ENCODE measurements at places on chromosomes 5 and 9.
A peak's percentile ranks its signal among the peaks of the same experiment; 100 is the strongest.

DNA sequence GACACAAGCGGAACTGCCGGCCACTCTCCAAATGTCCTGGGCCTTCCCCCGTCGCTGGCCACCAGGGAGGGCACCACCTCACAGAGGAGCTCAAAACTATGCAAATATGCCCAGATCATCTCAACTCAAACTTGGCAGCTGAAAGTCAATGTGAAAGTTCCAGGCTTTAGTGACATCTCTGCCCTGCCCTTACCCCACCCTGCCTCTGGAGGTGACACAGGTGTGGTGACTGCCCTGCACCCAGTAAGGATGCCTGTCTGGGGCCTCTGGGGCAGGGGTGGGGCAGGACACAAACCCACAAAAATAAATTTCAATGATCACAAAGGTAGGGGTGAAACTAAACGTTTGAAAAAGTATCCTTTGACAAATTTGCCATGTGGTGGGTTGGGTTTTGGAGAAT, 213.4 kb downstream of the HSPA4 start:
- DNase-seq, result no peak

DNA sequence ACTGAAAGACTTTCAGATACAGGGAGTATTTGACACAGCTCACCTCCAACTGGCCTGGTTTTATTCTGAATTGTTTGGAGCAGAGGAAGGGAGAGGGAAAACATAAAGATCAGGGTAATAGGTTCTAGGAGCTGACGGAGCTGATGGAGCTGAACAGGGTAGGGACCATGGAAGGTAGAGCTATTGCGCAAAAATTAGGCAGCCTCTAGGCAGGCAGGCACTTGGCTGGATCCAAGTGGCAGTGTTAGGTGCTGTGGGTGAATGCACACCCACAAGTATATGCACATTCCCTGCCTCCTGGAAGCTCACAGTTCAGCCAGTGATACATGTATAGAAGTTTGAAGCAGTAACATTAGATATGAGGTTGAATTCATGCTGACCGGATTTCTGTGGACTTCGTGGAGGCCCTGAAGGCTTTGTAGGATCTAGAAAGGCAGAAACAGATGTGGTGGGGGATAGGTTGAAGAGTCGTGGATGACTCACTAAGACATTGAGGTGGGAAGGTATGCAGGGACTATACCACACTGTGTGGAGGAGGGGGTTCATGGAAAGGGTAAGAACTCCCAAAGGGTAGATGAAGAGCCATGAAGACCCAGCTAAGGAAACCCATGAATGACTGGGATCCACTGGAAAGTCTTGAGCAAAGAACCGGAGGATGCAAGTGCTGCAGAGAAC, 50.8 kb downstream of the WWC1 start:
- DNase-seq, result no peak

- DNase-seq, result peak; percentile 15
Observed at GRCh38 chr5:94080390-94080789, 339.0 kb upstream of the POU5F2 start.

DNA sequence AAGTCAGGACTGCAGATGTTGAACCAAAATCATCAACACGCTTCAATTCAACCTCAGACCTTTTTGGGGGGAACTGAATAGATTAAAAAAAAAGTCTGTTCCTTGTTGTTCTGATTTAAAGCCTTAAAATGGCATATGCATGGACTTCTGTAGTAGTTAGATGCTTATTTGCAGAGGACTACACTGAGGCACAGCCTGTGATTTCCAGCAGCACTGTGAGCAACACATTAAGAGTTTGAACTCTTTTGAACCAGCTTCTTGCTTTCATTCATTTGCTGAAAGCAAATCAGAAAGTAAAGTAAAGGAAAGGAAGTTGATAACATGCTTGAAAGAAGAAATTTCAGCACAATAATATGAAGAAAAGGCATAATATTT, 60.7 kb upstream of the DMAC1 start:
- no peak for DNase-seq

- DNase-seq, result peak; percentile 69
Observed at GRCh38 chr5:97142521-97143254, at the start of gene LIX1. Gene LIX1 (minus strand): TSS chr5:97142611. CDS start chr5:97142576, 35 bp downstream.

DNA sequence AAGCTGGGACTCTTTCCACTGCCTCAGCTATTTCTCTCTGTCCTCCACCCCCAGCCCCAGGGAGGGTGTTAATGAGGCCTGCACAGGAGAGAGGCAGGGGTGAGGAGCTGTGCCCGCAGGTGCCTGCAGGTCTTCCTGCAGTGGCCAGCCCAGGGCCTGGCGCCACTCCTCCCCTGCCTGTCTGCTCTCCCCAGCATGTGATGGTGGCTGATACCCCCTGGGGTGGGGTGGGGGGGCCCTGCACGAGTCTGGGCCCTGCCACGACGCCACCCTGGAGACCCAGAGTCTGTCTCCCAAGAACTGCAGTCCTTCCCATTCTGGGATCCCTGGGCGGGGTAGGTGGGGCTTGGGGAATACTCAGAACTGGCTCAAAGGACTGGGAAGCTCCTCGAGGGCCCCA, 166.4 kb upstream of the SMIM23 start:
- DNase-seq, result no peak

- no peak for DNase-seq
Observed at GRCh38 chr5:66231508-66231907, 87.4 kb downstream of the SREK1 start.

DNA sequence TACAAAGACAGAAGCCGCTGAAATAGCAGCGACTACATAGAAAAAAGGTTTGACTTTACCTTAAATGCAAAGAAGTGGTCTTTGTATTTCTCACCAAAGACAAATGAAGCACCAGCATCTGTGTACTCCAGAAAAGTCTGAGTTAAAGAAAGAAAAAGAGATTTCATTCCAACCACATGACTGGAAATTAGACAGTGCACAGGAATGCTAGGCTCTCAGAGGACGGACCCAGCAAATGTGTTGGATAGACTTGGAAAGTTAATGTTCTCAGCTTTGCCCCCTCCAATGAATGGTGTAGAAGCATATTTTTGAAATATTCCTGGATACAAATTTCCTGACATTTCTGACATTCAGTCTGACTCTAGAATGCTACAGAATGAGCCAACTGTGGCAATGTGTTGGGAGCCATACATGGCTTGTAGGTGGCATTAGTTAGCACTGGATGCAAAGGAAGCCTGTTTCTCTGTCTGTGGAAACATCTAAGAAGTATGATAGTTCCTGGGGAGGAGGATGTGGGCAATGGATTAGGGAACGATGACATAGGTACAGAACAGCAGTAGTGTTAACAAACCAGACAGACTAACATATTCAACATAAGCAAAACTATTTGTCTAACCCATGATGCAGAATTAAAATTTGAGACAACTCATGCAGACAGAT, 43.3 kb downstream of the SLC28A3 start:
- no peak for DNase-seq

DNA sequence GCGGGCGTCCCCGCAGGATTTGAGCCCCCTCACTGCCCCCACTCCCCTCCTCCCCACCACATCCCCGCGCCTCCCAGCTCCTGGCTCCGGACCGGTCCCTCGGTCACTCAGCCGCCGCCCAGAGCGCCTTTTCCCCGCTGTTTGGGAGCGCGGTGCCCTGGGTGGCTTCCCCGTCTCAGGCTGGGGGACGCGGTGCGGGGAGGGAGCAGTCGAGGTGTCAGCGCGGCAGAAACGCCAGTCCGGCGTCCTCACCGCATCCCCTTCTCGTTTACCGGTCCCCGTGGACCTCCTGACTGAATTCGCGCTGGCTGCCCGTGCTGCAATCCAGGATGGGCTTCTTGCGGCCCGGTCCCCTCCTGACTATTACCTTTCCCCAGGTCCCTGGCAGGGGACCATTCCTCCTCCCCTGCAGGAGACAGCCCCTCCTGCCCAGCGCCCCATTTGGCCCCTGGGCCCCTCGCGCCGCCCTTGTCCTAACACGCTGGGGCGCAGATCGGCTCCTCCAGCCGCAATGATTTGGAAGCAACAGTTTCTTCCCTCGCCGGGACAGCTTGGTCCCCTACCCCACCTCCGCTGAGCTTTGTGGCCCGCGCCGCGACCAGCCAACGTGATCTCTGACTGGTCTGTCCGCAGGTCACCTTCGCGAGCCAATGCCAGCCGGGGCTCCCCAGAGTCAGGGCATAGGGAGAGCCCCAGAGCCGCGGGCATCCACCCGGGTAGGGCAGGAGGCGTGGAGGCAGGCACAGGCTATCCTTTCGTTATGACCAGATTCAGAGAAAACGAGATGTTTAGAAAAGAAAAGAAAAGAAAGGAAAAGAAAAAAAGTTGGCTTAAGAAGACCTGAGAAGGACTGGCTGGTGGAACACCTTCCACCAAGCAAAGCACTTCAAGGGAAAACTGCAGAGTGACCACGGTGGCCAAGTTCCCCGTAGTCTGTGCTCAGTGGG, 1.2 kb downstream of the ANKRD33B start:
- DNase-seq, result peak; percentile 20

GRCh38 chr5:170287532-170287931, 10.0 kb downstream of the LCP2 start:
- no peak for DNase-seq

- no peak for DNase-seq
Observed at GRCh38 chr5:158943057-158943456, 156.7 kb downstream of the EBF1 start.

DNA sequence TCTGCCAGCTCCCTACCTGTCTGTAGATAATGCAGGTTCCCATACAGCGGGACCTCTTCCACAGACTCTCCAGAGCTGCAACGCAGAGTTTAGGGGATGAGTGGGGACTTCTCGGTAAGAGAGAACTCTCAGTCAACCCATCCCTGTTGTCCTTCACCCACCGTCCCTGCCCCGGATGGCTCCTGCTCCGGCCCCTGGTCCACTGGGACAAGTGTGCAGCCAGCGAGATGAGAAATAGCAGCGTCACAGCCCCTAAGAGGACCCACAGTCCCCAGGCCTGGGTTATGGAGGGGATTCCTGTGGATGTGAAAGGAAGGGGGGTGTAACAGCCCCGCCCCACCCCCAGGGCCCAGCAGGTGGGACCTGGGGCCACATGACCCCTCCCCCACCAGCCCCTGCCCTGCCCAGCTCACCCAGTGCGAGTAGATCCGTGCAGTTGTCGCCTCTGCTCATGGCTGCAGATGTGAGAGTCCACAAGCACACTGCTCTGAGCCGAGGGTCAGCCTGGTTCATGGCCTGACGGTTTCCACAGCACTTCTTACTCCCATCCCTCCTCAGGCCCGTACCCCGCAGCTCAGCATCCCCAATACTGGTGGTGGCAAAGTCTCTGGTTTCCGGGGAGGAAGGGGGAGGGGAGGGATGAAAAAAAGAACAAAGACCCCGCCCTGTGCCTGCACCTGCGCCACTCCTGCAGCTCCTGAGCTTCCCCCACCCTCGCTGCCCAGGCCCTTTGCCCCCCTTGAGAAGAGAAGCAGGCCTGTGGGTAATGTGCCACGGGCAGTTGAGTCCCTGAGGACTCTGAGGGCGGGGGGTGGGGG, at the start of gene SIT1:
Gene SIT1, minus strand, starts transcription at position 591 of the 818 bp plus-strand sequence. Its CDS starts 78 bp downstream, at position 513.
- no peak for DNase-seq

DNA sequence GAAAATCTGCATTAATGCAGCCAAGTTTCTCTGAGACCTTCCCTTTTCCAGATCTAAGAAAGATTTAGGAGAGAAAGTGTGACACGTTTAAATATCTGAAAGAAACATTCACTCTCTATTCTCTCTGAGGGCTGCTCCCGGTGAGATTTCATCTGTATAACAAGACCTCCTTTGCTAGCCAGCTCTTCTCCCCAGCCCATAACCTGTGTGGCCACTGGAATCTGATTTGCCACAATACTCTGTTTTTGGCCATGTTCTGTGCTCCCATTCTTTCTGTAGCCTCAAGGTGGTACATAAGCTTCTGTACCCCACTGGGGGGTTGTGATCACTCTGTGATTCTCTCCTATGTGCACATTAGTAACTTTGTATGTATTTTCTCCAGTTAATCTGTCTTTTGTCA, 291.0 kb upstream of the SEMA6A start:
- no peak for DNase-seq

DNA sequence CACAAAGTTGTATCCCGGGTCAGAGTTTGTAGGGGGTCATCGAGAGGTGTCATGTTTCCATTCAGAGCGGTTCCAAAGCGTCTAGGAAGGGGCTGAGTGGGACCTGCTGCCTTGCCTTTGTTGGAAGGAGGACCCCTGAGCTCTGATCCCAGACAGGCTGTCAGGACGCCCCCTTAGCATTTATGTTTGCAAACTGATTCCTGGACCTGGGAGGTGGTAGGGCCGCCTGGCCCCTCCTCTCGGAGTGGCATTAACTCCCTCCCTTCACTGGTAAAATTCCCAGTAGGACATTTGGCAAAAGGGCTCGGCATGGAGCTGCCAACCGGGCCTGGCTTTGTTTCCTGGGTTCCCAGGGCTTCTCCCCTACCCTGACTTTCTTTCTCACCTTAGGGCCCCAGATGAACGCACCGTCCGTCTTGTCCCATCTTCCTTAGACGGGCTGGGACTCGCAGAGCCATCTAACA, 2.5 kb downstream of the JADE2 start:
- no peak for DNase-seq

DNA sequence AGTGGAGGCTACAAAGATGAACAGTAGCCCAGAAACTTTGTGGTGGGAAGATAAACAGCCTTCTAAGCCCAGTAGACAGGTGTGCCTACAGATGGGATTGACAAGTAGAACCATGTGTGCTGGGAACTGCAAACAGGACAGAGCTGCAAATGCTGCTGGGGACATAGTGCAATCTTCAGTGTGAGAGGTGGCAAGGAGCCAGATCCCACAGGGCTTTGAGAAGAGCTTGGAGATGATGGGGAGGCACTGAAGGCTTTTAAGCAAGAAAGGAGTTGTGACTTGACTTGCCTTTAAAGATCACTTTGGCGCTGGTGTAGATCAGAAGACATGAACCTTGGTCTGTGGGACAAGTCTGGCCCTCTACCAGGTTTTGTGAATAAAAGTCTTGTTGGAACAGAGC, 675.2 kb downstream of the ACTL7B start:
- DNase-seq, result peak; percentile 80

All from NCI-H2171 treated with DMSO at 0.1 percent for 48 hours (cell line).